ENCODE measurements at places on chromosomes 2 and 18. TPM values are rescaled to one million over a fixed set of nuclear protein-coding genes. Genes with fewer than 3 reads are reported as not detected.

Gene IL1RL1
- total RNA-seq = 69.6 TPM

Gene TEKT4
- total RNA-seq = 3.4 TPM

- H3K4me3 ChIP-seq = no peak overlapping the region
- H3K27ac ChIP-seq = no peak overlapping the region
- peak; percentile 68 for DNase-seq
- H3K27me3 ChIP-seq = no peaks in the 10 kb centered on the region
- H3K36me3 ChIP-seq = no peaks in the 10 kb centered on the region
These were observed 27.2 kb downstream of the CLUL1 start for GRCh38 chr18:623761-624620.

GRCh38 chr2:232465061-232465460, 9.1 kb downstream of the ALPI start:
- no peaks in the 10 kb centered on the region for H3K4me1 ChIP-seq
- peak; percentile 30 for DNase-seq
- no peaks in the 10 kb centered on the region for H3K36me3 ChIP-seq
- H3K4me3 ChIP-seq = no peak overlapping the region
- no peaks in the 10 kb centered on the region for H3K27me3 ChIP-seq
- H3K27ac ChIP-seq = no peak overlapping the region

DNA sequence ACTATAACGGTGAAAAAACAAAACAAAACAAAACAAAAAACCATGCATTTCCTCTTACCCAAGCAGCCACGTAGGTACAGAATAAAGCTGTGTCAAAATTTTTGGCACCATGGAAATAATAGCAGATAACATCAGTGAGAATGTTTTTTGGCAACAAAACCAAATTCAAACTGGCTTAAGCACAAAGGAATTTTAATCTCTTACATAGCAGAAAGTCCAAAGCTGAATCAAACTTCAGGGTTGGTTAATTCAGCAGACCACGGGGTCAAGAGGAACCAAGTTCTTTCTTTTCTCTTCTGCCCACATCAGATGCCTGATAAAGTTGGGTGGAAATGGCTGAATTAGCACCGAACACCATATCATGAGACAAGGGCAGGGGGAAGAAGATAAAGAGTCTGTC, 129.5 kb downstream of the PAX3 start:
- no peak overlapping the region for H3K4me3 ChIP-seq
- H3K36me3 ChIP-seq = no peaks in the 10 kb centered on the region
- H3K27ac ChIP-seq = no peak overlapping the region
- H3K27me3 ChIP-seq = no peaks in the 10 kb centered on the region
- no peaks in the 10 kb centered on the region for H3K4me1 ChIP-seq

DNA sequence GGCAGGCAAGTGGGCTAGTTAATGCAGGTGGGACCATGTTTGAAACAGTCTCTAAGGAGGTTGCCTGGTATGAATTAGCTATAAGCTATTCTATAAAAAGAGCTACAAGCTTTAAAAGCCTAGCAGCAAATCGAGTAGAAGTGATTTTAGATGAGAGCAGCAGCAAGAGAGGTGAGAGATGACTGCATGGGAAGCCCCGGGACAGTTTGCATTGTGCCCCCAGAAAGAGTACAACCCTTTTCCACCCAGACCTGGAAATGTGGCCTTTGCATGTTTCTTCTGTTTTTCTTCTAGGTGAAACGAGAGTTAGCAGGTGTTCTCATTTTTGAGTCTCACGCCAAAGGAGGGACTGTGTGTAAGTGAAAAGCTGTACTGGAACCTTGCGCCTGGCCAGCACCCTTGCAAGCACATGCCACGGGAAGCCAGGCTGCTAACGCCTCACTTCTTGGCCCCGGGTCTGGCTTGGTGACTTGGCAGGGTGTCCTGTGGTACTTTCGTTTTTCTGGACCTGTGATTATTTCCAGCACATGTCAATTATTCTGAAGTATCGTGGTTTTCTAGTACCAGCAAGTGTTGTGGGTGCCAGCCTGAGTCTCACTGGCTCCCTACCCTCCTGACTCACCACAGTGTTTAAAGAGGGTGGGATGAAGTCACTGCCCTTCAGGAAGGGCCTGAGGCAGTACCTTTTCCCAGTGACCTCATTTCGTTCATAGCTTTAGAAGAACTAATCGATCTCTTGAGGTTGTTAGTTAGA, 90.3 kb upstream of the MAP3K20 start:
- H3K36me3 ChIP-seq = no peaks in the 10 kb centered on the region
- peaks cover 14% of the 10 kb centered on the region for H3K4me1 ChIP-seq
- H3K27ac ChIP-seq = peak overlapping the region; percentile 37
- peak; percentile 67 for DNase-seq
- H3K27me3 ChIP-seq = no peaks in the 10 kb centered on the region
- no peak overlapping the region for H3K4me3 ChIP-seq

Gene RGPD3
- 0.21 TPM for total RNA-seq

Gene AMER3
- total RNA-seq = not detected

DNA sequence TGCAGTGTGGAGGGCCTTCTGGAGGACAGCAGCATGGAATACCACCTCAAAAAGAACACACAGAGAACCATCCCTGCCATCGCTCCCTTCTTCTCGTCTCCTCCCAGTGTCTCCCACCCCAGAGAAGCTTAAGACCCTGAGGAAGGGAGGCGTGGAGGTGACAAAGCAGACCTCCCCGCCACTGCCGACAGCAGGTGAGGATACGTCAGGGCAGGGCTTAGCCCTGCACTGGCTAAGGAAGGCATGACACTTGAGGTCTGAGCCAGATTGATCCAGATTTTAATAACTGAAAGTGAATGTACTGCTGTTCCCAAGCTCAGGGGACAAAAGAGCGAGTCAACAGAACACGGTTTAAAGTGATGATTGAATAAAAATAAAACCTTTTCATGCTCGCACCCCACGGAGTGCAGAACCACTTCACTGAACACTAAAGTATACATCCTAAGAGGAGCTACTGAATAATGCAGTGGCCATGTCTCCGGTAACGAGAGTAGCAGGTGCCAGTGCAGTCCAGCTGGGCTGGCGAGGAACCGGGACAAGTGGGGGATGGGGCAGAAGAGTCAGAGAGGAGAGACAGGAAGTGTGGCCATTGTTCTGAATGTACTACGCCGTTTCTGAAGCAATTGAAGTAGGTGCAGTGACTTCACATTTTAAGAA, 391.0 kb downstream of the CDH2 start:
- no peaks in the 10 kb centered on the region for H3K36me3 ChIP-seq
- no peak overlapping the region for H3K27ac ChIP-seq

GRCh38 chr2:180943275-180943674, 37.1 kb upstream of the UBE2E3 start:
- no peaks in the 10 kb centered on the region for H3K27me3 ChIP-seq
- H3K27ac ChIP-seq = no peak overlapping the region
- H3K4me1 ChIP-seq = no peaks in the 10 kb centered on the region
- H3K4me3 ChIP-seq = no peak overlapping the region

DNA sequence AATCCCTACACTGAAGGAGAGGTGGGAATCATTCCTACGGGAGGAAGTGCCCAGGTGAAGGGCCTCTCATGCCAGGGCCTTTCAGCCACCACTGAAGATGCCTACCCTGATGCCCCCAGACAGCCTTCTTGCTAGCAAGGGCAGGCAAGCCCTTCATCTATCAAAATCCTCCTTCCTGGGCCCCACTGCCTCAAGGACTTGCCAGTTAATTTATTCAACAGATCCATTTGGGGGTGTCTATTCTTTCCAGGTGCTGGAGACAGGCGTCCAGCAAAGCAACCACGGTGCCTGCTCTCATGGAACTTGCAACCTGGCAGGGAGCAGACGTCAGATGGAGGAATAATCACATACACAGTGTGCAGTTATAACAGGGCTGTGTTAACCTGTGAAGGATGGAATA, 95.5 kb downstream of the GYPC start:
- no peak overlapping the region for H3K4me3 ChIP-seq
- no peaks in the 10 kb centered on the region for H3K4me1 ChIP-seq
- H3K27ac ChIP-seq = no peak overlapping the region
- no peaks in the 10 kb centered on the region for H3K27me3 ChIP-seq
- H3K36me3 ChIP-seq = no peaks in the 10 kb centered on the region

All from lower lobe of right lung (tissue), 2 donors.